Activated T-cell treated with anti-CD3 and anti-CD28 coated beads, Interleukin-2, amount 50 U/mL, for 4 hours (primary cell): ENCODE measurements at places on chromosomes 4 and X. TPM values are rescaled to one million over a fixed set of nuclear protein-coding genes. Genes with fewer than 3 reads are reported as not detected.
A peak's percentile ranks its signal among the peaks of the same experiment; 100 is the strongest.

GRCh38 chr4:121156822-121157769, 7.0 kb downstream of the TNIP3 start:
- peak; percentile 15 for DNase-seq

- DNase-seq, result no peak
These were observed 1.3 kb upstream of the UBL4A start for GRCh38 chrX:154487518-154488290.

DNA sequence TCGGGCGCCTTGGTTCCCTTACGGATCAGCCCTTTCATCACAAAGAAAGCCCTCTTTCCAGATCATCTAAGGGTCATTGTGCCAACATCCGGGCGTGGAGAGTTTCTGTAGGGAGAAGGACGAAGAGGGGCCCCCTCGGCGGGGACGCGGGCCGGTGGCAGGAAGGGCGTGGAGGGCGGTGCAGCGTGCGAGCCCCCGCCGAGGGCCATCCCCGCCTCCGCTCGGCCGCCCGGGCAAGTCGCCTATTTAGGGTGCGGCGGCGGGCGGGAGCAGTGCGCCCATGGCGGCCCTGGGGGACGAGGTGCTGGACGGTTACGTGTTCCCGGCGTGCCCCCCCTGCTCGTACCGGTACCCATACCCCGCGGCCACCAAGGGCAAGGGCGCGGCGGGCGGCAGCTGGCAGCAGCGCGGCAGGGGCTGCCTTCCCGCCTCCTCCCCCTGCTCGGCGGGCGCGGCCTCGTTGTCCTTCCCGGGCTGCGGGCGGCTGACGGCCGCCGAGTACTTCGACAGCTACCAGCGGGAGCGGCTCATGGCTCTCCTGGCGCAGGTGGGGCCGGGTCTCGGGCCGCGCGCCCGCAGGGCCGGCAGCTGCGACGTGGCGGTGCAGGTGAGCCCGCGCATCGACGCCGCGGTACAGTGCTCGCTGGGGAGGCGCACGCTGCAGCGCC, at the start of gene ZAR1:
ZAR1 (plus strand) TSS at position 241 of the 668 bp plus-strand sequence; CDS start at position 281, 40 bp downstream.
- DNase-seq, result no peak

- no peak for DNase-seq
These were observed 201.5 kb upstream of the FAM241A start for GRCh38 chr4:111943796-111944203.

DNA sequence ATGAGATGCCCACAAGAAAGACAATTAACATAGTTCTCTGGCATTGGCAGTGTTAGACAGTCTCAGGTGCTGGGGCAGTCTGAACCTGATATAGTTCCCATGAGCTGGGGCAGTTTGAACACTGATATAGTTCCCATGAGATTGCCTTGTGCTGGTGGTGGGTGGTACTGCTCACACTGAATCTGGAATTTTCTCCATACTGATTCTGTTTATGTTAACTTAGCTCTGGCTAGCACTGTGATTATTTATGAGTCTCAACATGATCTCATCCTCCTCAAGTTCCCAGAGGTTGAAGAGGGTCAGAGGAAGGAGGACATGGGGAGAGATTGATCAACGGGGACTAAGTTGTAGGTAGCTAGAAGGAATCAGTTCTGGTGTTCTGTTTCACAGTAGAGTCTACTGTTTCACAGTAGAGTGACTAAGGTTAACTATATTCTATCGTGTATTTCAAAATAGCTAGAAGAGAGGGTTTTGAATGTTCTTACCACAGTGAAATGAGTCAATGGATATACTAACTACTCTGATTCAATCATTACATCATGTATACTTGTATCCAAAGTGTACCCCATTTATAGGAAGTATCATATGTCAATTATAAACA, 379.9 kb downstream of the ADAM29 start:
- DNase-seq, result no peak

Gene C4orf17
- not detected for total RNA-seq

Gene SATL1
- total RNA-seq, result not detected
